Large intestine (tissue), 12 donors: ENCODE measurements at places on chromosomes 1 and 21.

DNA sequence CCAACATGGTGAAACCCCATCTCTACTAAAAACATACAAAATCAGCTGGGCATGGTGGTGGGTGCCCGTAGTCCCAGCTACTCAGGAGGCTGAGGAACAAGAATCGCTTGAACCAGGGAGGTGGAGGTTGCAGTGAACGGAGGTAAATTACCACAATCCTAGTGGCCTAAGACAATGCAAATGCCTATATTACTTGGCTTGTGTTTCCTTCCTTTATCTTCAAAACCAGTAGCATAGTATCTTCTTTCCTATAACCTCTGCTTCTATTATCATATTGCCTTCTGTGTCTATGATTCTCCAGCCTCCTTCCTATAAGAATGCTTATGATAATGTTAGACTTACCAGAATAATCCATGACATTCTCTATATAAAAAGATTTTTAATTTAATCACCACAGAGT, 156.2 kb upstream of the RGS18 start:
- no peak for DNase-seq

- no peak for DNase-seq
These were observed 156.2 kb upstream of the CAMK1G start for GRCh38 chr1:209427277-209427676.

DNA sequence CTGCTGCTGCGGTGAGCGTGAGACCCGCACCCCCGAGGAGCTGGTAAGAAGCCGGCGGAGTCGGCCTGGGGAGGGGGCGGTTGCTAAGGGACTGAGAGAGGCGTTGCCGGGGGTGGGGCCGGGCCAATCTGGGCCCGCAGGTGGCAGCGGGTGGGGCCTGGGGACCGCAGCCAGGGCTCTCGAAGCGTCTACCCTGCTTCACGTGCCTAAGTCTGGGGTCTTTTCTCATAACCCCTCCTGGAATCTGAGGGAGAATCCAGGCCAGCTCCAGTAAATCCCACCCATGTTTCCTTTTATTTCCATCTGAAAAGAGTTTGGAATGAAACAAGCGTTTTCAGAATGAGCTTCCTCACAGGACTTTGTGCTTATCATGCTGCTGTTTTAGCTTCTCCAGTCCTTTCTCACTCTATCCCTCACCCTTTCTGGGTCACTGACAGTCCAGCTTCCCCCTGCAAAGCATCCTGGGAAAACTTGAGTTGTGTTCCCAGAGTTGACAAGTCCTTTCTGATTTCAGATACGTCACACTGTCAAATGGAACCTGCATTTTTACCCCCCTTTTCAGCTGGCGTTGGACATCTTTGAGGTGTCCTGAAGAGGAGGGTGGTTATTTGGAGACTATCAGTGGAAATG, 431 bp downstream of the CLCN6 start:
- no peak for DNase-seq

DNA sequence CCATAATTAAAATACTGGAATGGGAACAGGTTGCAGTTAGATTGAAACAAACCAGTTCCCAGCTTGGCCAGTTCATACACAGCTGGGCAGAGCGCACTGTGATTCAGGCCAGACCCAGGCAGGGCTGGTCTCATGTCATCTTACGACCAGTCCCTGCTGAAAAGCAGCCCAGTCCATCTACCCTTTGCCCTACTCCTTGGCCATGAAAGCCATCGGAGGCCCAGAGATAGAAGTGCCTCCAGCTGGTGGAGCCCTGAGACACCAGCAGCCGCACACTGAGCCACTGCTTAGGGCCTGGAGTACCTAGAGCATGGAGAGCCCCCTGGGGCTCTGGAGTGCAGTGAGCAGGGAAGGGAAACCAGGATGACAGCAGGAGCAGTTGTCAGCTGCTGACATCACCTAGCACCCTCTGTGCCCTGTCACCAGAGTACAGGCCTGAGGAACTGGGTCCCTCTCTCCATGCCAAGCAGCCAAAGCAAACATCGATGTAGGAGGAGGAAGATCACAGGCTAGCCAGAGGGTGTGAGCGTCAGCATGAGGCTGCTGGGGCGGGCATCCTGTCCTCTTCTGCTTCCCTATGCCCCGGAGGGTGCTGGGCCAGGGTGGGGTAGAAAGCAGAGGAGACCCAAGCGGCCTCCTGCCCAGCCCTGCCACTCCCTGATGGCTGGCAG, 34.2 kb upstream of the TMEM125 start:
- DNase-seq: no peak

DNA sequence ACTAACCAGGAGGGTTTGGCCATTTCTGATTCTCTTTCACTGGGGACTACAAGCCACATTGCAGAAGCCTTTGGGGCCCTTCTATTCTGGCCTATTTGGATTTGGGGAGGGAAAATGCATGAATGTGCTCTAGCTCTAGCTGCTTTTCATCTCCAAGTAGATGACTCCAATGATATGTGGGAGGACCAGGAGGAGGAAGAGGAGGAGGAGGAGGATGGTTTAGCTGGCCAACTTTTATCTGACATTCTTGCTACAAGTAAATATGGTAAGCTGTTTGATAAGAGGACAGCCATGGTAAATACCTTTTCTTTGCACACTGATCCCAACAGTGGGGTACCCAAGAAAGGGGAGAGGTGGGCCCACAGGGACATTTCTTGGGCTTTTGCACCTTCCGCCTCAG, 14.0 kb upstream of the SHISA4 start:
- no peak for DNase-seq

DNA sequence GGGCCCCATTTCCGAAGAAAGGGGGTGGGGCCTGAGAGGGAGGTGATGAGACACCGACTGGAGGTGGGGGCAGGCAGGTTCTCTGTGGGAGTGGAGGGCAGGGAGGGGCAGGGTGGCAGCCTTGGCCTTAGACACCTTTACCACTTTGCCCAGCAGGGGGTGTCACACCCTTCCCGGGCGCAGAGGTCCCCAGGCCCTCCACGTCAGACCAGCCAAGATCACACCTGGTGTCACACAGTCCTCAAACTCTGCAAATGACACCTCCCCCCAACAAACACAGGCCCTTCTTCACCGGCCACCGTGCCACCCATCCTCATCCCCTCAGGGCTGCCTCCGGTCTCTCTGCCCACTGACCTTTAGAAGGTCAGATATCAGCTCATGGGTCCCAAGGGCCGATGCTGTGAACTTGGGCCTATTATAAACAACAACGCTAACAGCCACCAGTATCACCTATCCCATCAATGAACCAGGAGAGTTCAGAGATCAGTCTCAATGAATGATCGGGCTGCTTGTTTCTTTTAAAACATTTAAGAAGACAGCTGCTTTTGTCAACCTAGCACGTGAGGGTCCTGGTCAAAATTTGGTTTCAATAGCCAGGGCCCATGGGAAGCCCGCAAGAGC, 103.9 kb downstream of the CASZ1 start:
- peak; percentile 75 for DNase-seq

DNA sequence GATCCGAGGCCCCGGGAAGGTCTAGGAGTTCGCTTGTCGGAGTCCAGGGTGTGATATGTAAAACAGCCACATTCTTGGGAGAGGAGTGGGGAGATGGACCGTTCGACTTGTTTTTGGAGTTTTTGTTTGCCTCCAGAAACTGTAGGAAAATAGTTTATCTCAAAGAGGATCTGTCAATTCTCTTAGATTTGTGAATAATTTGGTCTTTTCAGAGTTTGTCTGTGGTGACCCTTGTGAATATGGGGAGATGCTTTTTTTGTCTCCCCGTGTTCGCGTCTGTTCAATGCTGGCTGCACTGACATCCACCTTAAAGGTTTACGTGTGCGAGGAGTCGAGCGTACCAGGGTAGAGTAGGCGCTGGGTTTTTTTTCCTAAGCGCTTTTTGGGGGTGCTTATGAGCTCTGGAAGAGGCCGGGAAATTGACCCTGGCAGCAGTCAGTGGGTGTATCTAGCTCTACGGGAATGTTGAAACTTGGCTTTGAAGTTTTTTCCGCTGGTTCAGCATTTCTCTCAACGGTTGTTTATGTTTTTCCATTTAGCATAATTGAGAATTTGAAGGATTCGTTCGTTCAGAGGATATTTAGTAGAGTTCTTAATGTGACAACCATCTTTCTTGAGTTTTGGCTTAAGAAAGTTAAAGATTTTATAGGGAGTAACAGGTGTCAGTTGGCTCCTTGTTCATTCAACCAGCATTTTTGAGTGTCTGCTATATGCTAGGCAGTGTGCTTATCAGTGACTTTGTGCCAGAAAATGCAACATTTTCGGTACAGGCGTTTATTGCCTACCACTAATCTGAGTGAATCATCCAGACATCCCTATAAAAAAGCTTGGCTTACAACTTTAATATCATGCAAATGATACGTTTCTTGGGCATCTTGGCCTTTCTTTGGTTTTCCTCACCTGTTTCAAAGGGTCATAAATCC, 1.2 kb downstream of the SZRD1 start:
- DNase-seq: peak; percentile 40

DNA sequence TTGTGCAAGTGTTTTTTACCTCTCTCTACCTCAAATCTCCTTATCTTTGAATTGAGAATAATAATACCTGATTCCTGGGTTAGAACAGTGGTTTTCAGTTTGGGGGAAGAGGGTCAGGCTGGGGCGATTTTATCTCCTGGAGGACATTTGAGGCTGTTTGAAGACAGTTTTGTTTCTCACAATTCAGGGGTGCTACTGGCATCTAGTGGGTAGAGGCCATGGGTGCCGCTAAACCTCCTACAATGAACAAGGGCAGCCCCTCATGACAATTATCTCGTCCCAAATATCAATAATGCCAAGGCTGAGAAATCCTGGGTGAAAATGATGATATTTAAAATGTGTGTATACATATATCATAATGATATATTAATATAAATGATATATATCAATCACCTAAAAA, 139.1 kb upstream of the USH2A start:
- no peak for DNase-seq

DNA sequence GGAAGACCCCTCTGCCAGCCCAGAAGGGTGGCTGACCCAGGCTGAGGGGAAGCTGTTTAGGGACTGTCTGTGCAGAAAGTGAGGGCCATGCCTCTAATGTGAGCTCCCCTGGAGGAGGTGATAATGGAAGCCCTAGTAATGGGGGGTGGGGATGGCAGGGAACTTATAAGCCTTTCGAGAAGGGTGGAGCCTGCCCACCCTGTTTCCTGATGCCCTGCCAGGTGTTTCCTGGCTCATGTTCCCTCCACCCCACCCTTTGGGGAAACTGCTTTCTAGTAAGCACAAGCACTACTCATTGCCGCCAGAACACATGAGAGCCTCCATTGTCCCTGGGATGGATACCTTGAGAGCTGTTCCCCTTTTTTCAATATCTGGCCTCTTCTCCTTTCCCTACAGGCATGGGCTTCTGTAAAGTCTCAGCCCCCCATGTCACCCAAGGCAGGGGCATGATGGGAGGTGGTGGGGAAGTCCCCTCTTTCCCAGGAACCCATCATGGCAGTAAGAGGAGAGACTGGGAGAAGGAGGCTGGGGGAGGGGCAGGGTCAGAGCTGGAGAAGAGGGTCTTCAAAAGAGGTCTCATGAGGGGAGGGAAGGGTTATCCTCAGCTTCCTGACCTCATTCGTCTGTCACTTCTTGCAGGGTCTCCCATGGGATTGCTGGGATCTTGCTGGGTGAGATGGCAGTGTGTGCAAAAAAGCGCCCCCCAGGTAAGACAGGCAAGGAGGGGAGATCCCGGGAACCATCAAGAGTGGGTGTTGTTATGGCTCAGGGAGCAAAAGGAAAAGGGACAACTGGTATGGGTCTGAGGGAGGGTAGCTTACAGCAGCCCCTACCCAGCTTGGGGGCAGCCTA, 2.4 kb downstream of the ATP8B2 start:
- no peak for DNase-seq

DNA sequence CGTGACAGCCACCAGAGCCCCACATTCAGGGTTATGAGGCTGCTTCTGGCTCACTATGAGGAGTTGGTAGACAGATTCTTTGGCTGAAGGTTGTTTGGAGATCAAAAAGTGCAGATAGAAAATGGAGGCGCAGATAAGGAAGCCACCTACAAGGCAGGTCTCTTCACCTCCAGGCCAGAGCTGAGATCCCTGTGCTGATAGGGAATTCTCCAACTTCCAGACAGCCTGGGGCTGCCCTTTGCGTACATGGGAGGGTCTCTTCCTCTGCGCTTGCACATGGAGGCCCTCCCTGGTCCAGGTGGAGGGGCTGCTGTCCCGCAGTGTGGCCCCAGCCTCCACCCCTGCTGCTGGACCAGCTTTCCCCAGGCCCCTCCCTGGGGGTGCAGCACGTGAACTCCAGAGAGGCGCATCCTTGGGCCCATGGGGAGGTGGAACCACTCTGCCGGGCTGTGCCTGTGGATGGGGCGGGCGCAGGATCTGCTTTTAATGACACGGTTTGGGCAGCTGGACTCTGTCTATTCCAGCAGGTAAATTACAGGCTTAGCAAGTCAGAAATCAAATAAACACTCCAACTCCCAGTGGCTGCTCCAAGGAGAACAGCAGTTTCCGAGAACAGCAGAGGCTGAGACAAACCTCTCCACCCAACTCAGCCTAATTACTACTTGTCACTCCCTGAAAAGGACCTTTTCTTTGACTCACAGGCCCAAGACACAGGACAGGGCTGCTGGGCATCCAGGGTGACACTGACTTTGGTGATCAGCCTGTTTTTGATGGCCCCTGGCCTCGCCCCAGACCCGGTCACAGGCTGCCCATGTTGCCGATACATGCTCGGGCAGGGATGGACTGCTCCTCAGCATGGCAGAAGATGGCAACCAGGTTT, 12.4 kb downstream of the OXCT2 start:
- DNase-seq: no peak

GRCh38 chr1:207902566-207902965, 8.4 kb downstream of the CD34 start:
- no peak for DNase-seq

DNA sequence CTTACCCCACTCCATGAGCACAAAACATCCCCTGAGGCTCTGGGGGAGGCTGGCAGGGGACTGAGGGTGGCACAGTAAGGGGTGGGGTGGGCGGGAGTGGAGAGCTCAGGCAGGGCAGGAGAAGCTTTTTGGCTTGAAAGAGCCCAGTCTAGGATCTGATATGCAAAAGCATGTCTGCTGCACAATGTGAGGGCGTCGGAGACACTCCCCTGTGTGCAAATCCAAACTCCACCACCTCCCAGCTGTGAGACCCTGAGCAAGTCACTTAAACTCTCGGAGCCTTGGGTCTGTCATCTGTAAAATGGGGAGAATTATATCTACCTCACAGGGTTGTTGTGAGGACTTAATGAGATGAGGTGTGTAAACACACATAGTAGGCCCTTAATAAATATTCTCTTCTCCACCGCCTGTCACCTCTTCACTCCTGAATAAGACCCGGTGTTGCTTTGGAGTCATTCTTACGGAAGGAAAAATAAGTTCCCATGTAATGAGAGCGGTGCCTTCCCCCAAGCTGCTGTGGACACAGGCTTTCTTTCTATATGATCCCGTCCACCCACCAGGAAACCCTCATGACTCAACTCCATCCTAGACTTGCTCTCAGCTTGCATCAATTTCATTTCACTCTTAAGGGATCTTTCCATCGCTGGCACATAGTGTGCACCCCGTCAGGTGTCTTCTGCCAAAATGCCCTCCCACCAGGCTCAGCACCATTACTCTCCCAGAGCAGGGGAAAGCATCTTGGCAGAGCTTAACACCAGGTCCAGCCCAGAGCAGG, 12.5 kb downstream of the KCNN3 start:
- DNase-seq: no peak

DNA sequence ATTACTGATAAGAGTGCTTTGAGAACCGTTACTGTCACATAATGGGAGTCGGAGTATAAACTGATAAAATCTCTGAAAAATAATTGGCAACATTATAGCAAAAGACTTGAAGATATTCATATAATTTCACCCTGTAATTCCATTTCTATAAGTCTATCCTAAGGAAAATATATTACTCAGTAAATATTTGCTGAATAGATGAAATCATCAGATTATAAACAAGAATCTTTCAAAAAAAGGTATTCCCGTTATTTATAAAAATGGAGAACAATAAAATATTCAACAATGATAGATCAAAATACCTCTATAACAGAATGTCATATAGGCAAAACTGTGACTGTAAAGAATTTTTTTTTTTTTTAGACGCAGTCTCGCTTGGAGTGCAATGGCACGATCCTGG, 42.4 kb upstream of the PTCH2 start:
- no peak for DNase-seq
